ENCODE measurements at places on chromosomes 13 and 19. TPM values are rescaled to one million over a fixed set of nuclear protein-coding genes. Genes with fewer than 3 reads are reported as not detected.

- no peaks in the 10 kb centered on the region for H3K36me3 ChIP-seq
- no peak overlapping the region for H3K27ac ChIP-seq
- peak; percentile 47 for DNase-seq
Measured at GRCh38 chr19:43625918-43626579, 6.6 kb upstream of the ZNF428 start.

GRCh38 chr19:40805258-40805868, 6.4 kb downstream of the EGLN2 start:
- H3K4me1 ChIP-seq, result peaks cover 99% of the 10 kb centered on the region
- H3K36me3 ChIP-seq, result peaks cover 46% of the 10 kb centered on the region
- no peaks in the 10 kb centered on the region for H3K27me3 ChIP-seq
- peak overlapping the region; percentile 99 for H3K27ac ChIP-seq
- no peak overlapping the region for H3K4me3 ChIP-seq

The PGLYRP1 gene
- total RNA-seq, result not detected

The EPSTI1 gene
- 115 TPM for total RNA-seq

GRCh38 chr13:74683411-74683810, 549.2 kb upstream of the KLF12 start:
- H3K36me3 ChIP-seq, result no peaks in the 10 kb centered on the region
- no peak overlapping the region for H3K27ac ChIP-seq
- no peaks in the 10 kb centered on the region for H3K4me1 ChIP-seq
- H3K27me3 ChIP-seq, result no peaks in the 10 kb centered on the region
- DNase-seq, result no peak
- no peak overlapping the region for H3K4me3 ChIP-seq

DNA sequence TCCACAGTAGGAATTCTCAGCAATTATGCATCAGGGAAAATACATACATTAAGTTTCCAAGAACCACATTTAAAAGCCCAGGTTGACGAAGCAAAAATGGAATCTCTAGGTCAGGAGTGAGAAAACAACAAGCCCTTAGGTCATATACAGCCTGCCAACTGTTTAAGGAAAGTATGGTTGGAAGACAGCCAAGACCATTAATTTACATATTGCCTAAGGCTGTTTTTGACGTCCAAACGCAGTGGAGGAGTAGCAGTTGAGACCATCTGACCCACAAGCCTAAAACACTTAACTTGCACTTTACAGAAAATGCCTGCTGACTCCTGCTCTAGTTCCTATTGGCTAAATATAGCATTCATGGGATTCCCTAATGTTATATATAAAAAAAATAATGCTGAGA, 299.0 kb downstream of the ITGBL1 start:
- H3K4me1 ChIP-seq, result no peaks in the 10 kb centered on the region
- H3K27ac ChIP-seq, result no peak overlapping the region
- no peaks in the 10 kb centered on the region for H3K36me3 ChIP-seq
- H3K4me3 ChIP-seq, result no peak overlapping the region

GRCh38 chr19:40716031-40716481, 630 bp downstream of the COQ8B start:
- H3K4me3 ChIP-seq, result peak overlapping the region; percentile 83
- H3K27ac ChIP-seq, result peak overlapping the region; percentile 99
- peaks cover 22% of the 10 kb centered on the region for H3K36me3 ChIP-seq

DNA sequence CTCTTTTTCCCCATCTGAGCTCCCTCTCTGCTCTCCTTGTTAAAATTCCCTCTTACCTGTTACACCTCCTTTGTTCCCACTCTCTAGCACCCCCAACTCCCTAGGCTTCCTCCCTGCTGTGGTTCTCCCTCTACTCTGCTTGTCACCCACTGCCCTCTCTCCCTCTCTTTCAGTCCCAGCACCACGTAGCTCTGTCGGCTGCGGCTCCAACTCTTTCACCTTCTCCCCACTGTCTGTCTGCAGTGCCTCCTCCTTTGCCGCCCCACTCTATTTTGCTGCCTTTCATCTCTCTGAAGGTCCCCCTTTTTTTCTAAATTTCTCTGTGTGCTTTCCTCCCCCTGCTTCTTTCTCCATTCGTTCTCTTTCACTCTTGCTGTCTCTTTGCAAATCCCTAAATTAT, 1.1 kb downstream of the ZNF836 start:
- peak overlapping the region; percentile 72 for H3K4me3 ChIP-seq
- H3K4me1 ChIP-seq, result peaks cover 20% of the 10 kb centered on the region
- peak overlapping the region; percentile 82 for H3K27ac ChIP-seq
- peak; percentile 28 for DNase-seq

The C5AR1 gene
- 1.2 TPM for total RNA-seq

The PBX4 gene
- total RNA-seq, result 8.3 TPM

The BRME1 gene
- total RNA-seq, result 14.3 TPM

- no peaks in the 10 kb centered on the region for H3K4me1 ChIP-seq
- DNase-seq, result no peak
- H3K4me3 ChIP-seq, result no peak overlapping the region
- no peaks in the 10 kb centered on the region for H3K27me3 ChIP-seq
- no peaks in the 10 kb centered on the region for H3K36me3 ChIP-seq
- H3K27ac ChIP-seq, result no peak overlapping the region
Measured at GRCh38 chr19:9885077-9885552, 50.0 kb downstream of the PIN1 start.

The CEACAM1 gene
- total RNA-seq, result 99.2 TPM

The MBOAT7 gene
- 121 TPM for total RNA-seq

- DNase-seq, result peak; percentile 56
- H3K4me1 ChIP-seq, result no peaks in the 10 kb centered on the region
- H3K36me3 ChIP-seq, result no peaks in the 10 kb centered on the region
- H3K27me3 ChIP-seq, result no peaks in the 10 kb centered on the region
Measured at GRCh38 chr19:49718511-49718910, 27.6 kb downstream of the CPT1C start.

The PDE4C gene
- total RNA-seq, result 11.4 TPM

The SLC6A16 gene
- total RNA-seq, result not detected

The RAB3D gene
- 13.6 TPM for total RNA-seq

The INSL3 gene
- total RNA-seq, result not detected

GRCh38 chr13:110221406-110222117, 85.4 kb downstream of the COL4A1 start:
- DNase-seq, result no peak
- H3K27ac ChIP-seq, result peak overlapping the region; percentile 79
- no peaks in the 10 kb centered on the region for H3K36me3 ChIP-seq

GRCh38 chr19:15304140-15304705, 28.1 kb downstream of the BRD4 start:
- H3K27ac ChIP-seq, result no peak overlapping the region
- H3K4me3 ChIP-seq, result no peak overlapping the region
- no peaks in the 10 kb centered on the region for H3K27me3 ChIP-seq
- no peaks in the 10 kb centered on the region for H3K36me3 ChIP-seq

DNA sequence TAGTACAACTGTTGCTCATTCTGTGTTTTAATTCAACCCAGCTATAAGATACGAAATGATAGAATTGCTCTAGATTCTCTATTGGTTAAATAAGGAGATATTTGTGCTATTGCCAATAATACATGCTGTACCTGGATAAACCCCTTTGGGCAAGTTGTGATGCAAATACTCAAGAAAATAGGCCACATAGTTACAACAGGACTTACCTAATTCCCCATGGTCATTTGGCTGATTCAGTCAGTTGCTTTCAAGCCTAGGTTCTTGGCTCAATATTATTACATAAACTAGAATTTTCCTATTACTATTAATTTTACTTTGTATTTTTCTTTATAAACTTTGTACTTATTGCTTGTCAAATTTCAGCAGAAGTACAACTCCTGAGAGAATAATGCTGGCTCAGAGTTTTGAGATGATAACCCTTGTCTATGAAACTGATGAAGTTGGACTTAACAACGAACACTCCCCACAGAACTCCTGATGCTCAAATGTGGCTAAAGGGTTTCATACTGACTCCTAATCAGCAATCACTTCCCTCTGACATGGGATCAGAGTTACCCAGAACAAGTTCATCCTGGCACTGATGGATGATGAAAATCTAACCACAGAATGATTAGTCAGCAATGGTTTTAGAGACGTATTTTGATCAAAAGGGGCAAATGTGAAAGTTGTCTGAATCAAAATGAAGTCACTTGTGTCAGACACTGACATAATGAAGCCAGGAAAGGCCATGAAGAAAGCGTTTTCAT, 221.1 kb downstream of the ITGBL1 start:
- H3K27ac ChIP-seq, result no peak overlapping the region
- no peaks in the 10 kb centered on the region for H3K27me3 ChIP-seq
- no peak overlapping the region for H3K4me3 ChIP-seq

DNA sequence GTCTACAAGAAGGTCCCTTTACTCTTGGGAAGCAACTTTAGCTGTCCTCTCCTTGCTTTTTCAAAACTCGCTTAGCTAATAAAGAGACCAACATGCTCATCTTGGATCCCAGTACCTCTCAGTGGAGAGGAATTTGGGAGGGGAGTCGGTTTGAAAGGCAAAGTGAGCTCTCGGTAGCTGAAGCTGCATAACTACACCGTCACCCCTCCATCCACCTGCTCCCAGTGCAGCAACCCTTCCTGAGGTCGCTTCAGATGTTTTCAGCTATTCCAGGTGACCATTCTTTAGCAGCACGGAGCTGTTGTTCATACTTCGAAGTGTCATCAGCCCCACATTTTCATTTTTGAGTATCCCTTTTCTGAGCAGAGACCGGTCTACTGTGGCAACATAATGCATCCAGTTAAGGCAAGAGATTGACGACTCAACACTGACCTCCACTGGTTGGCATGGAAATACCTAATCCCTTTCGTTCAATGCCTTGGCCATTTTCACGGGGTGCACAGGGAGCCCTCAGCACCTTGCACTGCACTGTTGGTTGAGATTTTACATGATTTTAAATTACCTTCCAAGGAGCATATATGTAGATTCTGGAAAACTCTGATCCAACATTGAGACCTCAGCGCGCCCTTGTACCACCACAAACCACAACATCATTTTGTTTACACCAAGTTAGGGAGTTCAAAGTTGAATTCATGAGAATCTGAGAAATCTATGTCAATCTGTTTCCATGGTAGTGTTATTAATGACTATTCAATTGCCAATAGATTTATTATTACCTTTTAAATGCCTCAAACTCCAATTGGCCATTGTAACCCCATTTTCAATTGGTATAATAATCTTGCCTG, 42.2 kb downstream of the DLEU7 start:
- no peaks in the 10 kb centered on the region for H3K27me3 ChIP-seq
- peak; percentile 46 for DNase-seq
- H3K4me1 ChIP-seq, result no peaks in the 10 kb centered on the region

DNA sequence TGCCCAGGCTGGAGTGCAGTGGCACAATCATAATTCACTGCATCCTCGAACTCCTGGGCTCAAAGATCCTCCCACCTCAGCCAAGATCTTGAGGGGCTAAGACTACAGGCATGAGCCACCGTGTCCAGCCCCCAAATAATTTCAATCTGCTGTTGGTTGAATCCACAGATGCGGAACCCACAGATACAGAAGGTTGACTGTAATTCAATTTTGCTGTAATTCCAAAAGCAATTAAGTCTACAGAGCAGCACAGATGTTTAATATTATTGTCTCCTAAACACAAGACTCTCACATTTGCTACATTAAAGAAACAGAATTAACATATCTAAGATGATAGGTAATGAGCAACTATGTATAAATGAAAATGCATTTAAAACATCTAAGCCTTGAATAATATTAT, 75.6 kb downstream of the MIPEP start:
- no peak for DNase-seq
- no peaks in the 10 kb centered on the region for H3K27me3 ChIP-seq
- H3K27ac ChIP-seq, result no peak overlapping the region
- H3K36me3 ChIP-seq, result no peaks in the 10 kb centered on the region
- H3K4me1 ChIP-seq, result no peaks in the 10 kb centered on the region
- no peak overlapping the region for H3K4me3 ChIP-seq

The GPR4 gene
- 1.3 TPM for total RNA-seq

DNA sequence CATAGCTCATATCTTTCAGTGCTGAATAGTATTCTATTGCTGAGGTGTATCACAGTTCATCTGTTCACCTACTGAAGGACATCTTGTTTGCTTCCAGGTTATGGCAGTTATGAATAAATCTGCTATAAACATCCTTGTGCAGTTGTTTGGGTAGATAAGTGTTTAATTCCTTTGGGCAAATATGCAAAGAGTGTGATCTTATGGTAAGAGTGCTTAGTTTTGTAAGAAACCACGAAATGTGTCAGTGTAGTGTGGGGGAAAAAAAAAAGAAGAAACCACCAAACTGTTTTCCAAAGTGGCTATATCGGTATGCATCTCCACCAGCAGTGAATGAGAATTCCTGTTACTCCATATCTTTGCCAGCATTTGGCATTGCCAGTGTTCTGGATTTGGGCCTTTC, 93.3 kb downstream of the PIBF1 start:
- H3K4me3 ChIP-seq, result no peak overlapping the region
- no peak for DNase-seq
- H3K36me3 ChIP-seq, result no peaks in the 10 kb centered on the region
- no peak overlapping the region for H3K27ac ChIP-seq
- no peaks in the 10 kb centered on the region for H3K4me1 ChIP-seq

GRCh38 chr13:37701306-37701705, 102.7 kb upstream of the POSTN start:
- H3K27me3 ChIP-seq, result no peaks in the 10 kb centered on the region
- H3K4me1 ChIP-seq, result no peaks in the 10 kb centered on the region
- H3K4me3 ChIP-seq, result no peak overlapping the region
- no peaks in the 10 kb centered on the region for H3K36me3 ChIP-seq
- no peak for DNase-seq

DNA sequence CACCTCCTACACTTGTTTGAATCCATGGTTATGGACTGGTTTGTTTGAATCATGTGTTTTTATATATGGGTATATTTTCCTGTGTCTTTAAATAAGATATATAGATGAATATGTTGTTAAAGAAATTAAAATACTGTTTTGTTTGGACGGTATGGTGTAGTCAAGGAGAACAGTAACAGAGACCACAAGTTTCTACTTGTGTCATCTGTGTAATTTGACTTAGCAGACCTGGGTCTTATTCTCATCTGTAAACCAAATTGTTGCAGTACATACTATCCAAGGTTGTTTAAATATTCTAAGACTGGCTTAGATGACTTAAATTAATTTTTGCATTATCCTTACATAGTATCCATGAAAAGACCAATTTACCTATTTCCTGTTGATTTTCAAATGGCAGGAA, 361.1 kb upstream of the SLITRK1 start:
- no peak for DNase-seq
- H3K4me3 ChIP-seq, result no peak overlapping the region
- no peak overlapping the region for H3K27ac ChIP-seq
- H3K4me1 ChIP-seq, result no peaks in the 10 kb centered on the region
- no peaks in the 10 kb centered on the region for H3K36me3 ChIP-seq

- H3K4me3 ChIP-seq, result no peak overlapping the region
- no peaks in the 10 kb centered on the region for H3K27me3 ChIP-seq
- no peaks in the 10 kb centered on the region for H3K36me3 ChIP-seq
- peak; percentile 13 for DNase-seq
- no peak overlapping the region for H3K27ac ChIP-seq
Measured at GRCh38 chr13:66506051-66506777, 723.9 kb downstream of the PCDH9 start.

- DNase-seq, result peak; percentile 80
- peaks cover 49% of the 10 kb centered on the region for H3K36me3 ChIP-seq
- H3K4me3 ChIP-seq, result peak within 1 kb of the TSS; percentile 57
- no peaks in the 10 kb centered on the region for H3K27me3 ChIP-seq
- H3K4me1 ChIP-seq, result no peaks in the 10 kb centered on the region
Measured at GRCh38 chr19:36152352-36153091, at the start of gene COX7A1. TSS of gene COX7A1 (minus strand) at chr19:36152447. CDS start at chr19:36152407, 40 bp downstream.
